ENCODE measurements at places on chromosomes 7 and 10. TPM values are rescaled to one million over a fixed set of nuclear protein-coding genes. Genes with fewer than 3 reads are reported as not detected.

ASB10 gene
- polyA plus RNA-seq = 3.8 TPM

VPS37D gene
- 2.1 TPM for polyA plus RNA-seq

DNA sequence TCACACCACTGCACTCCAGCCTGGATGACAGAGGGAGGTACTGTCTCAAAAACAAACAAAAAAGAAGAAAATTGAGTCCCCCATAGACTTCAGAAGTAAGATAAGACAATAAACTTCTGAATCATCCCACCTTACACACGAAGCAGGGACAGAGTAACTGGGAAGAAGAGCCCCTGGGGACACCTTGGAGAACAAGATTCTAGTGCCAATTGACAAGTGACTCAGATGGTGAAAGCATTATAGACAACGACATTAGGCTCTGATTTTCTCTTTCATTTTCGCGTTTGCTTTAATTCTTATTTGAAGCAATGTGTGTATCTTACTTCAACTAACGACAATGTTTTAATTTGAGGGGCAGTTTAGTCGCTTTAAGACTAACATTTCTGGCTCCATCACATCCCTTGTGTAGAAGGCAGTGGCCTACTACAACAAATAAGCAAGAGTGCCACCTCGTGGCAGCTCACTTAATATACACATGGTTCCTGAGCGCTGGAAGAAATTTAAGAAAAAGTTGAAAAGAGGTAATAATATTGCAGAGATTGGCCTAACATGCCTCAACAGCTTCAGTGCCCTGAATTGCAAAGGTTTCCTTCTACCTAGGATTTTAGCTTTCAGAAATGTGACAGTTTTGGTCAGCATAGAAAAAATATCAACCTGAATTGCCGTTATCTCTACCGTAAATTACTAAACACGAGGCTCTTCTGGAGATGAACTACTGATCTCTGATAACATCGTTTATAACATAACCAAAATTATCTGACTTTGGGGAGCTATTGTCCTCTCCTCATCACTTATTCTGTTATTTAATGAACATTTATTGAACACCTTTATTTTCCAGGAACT is 36.7 kb downstream of the ASNS start:
- peak; percentile 57 for DNase-seq

- DNase-seq = no peak
Measured at GRCh38 chr7:100607111-100607510, 4.9 kb downstream of the PCOLCE start.

DNA sequence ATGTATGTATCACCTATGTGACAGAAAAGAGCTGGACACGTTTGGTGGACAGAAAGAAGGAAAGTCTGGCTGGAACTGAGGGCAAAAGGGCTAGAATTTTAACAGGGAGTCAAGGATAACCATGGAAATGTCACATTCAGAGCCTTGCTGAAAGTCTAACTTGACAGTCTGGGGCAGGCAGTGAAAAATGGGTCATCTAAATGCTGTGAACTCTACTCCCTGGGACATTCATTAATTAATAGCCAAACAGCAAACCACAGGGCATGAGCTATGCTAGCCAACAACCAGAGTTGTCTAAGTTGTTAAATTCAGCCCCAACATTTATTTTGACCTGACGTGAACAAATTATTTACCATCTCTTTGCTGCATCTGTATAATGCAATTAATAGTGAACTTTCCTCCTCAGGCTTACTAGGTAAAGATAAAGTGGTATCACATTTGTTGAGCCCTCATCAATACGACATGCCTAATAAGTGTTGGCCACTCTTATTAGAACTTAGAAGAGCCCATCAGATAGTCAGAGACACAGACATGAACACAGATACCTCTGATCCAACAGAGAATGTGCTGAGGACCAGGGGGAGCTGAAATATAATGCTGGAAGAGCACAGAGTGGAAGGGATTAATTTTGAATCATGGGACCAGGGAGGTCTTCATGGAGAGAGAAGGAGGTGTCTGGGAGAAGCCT is 109.9 kb downstream of the SORCS1 start:
- DNase-seq = no peak

DNA sequence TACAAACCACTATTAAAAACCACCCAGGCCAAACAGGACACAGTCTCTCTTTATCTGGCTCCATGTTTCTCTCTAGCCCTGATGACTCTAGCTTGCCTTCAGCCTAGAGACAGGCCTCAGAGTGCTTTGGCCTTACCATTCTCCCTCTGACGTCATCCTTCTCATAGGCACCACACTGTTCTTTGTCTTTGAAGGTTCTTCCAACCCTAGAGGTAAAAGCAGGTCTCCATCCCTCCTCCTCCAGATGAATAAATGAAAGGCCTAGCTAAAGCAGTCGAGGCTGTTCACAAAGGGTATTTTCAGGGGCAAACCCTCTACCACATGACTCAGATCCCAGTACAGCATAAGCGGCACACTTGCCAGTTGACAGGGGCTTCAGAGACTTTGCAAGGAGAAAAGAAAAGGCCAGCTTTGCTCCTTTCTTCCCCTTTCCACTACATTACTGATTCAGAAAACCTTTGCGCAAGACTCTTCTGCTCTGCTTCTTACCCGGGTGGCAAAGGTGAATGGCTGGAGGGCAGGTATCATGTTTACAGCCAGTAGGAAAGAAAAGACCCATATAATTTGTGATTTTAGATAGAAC is 14.8 kb downstream of the NFE2L3 start:
- DNase-seq = no peak

ASB15 gene
- polyA plus RNA-seq = 2.0 TPM

INPP5A gene
- 52.6 TPM for polyA plus RNA-seq

- no peak for DNase-seq
Measured at GRCh38 chr7:27647046-27647445, 15.6 kb downstream of the HIBADH start.

- DNase-seq = peak; percentile 32
Measured at GRCh38 chr10:12588091-12588860, 238.9 kb downstream of the CAMK1D start.

DNA sequence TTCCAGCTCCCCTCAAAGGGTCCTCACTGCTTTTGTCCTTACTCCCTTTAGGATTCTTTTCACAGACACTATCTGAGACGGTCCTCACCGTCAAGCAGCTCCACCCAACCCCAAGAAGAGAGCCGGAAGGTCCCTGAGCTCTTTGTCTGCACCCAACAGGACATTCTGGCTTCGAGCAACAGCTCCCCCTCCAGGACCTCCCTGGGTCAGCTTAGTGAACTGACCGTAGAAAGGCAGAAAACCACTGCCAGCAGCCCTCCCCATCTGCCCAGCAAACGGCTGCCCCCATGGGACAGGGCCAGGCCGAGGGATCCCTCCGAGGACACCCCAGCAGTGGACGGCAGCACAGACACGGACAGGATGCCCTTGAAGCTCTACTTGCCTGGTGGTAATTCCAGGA is 19.9 kb downstream of the MINDY4 start:
- no peak for DNase-seq

- DNase-seq = no peak
Measured at GRCh38 chr7:152673897-152674296, 2.0 kb downstream of the XRCC2 start.

GRCh38 chr7:124246262-124246863 is 213.5 kb upstream of the TMEM229A start:
- no peak for DNase-seq

- DNase-seq = no peak
Measured at GRCh38 chr10:60312818-60313588, 76.7 kb downstream of the ANK3 start.

DNA sequence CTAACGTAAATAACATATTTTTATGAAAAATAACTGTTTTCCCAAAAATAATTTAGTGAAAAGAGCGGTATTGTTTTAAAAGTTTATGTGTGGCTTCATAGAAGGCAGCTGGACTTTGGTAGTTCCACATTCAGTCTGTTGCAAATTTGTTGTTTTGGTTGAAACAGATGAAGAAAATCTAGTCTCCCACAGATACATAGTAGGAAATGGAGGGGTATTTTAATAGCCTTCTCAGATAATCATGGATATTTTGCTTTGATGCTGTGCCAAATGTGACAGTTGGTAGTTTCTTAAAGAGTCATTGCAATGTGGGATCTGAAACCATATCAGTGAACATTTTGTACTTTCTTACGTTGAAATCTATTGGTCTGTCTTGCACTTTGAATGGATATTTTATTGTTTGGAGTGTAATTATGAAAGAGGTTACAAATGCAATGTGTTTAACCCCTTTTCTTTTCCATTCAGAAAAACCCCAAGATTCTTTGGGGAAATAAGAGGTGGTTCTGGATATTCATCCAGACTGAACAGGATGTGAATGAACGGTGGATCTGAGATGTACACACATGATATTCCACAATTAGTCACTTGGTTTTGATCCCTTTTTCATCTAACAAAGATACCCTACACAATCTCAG is 10.4 kb downstream of the ZNF365 start:
- no peak for DNase-seq

- DNase-seq = no peak
Measured at GRCh38 chr7:151107882-151108281, 21.6 kb downstream of the AGAP3 start.

KCNH2 gene
- polyA plus RNA-seq = 14.0 TPM

CFAP58 gene
- polyA plus RNA-seq = 0.37 TPM

DNA sequence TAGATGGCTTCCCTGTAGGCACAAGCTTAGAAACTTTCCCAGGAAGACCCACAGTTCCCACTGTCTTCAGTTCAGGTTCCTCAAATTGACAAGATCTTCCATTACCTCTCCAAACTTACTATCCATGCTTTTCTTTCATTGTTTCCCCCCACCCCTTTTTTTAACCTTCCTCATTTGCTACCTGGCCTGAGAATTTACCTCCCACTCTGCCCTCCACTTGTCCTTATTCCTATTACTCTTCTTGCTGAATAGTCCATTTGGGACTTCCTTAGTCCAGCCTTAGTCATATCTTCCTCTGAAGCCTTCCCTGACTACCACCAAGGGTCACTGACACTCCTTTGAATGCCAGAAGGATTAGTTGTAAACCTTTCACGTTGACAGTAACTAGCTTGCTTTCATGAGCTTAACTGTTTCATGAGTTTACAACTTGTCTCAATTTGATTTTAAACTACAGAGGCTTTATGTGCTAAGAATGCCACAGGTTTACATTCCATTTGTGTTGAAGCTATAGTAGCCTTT is 1.2 kb upstream of the CALU start:
- no peak for DNase-seq

DNA sequence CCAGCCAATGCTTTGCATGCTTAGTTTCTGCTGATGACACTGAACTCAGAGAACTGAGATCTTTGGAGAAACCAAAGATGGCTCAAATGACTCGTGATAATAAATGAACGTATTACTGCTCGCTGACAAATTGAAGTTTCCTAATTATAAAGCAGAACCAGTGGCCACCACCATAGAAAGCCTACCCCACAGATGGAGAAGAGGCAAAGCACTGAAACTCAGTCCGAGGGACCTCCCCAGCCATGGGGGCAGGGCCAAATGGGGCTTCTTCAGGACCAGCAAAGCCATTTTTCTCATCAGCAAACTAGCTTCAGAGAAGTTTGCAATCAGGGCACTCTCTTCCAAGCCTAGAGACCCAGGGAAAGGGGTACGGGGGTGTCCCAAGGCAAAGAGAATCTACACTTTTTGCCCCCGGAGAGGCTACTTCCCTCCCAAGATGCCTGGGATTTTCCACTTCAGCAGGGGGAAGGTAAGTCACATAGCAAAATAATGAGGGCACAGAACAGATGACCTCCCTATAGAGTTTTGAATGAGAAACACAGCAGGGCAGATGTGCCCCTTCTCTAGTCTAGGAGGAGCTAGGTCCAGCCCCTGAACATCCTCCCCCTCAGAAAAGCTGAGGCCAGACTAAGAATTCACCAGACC is 4.3 kb upstream of the IL6 start:
- no peak for DNase-seq

PNLIPRP1 gene
- polyA plus RNA-seq = not detected

C10orf62 gene
- not detected for polyA plus RNA-seq

HSPA14 gene
- polyA plus RNA-seq = 13.5 TPM

GRCh38 chr7:82511542-82511941 is 68.0 kb upstream of the CACNA2D1 start:
- no peak for DNase-seq

PRRT4 gene
- polyA plus RNA-seq = 9.3 TPM

GRCh38 chr7:148473703-148474480 is 116.7 kb upstream of the C7orf33 start:
- DNase-seq = no peak

- DNase-seq = no peak
Measured at GRCh38 chr10:71222601-71223346, 10.4 kb downstream of the UNC5B start.

DNA sequence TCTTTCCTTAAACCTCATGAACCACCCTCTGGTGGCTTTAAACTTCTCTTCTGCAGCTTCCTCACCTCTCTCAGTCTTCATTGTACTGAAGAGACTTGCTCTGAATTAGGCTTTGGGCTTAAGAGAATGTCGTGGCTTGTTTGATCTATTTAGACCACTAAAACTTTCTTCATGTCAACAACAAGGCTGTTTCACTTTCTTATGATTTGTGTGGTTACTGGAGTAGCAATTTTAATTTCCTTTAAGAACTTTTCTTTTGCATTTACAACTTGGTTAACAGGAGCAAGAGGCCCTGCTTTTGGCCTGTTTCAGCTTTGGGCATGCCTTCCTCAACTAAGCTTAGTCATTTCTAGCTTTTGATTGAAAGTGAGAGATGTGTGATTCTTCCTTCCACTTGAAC is 38.1 kb upstream of the CDHR3 start:
- no peak for DNase-seq

DNA sequence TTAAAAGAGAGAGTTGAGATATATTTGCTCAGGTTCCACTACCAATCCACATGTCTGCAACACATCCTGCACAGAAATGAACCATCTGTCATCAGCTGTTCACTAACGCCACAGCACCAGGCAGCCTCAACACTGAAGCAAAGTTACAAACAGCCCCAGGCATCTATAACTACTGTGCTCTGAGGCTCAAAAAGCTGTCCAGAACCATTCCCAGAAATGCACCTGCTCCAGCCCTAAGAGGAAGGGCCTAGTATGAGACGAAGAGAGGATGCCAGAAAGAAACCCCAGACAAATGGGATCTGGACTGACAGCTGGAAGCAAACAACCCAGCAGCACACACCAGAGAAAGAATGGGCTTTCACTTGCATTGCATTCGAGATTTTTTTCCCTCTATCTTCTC is 159.3 kb downstream of the ELMO1 start:
- DNase-seq = peak; percentile 65

GRCh38 chr7:23267357-23267756 is 20.8 kb downstream of the GPNMB start:
- no peak for DNase-seq

- DNase-seq = no peak
Measured at GRCh38 chr7:15603124-15603523, 41.3 kb upstream of the AGMO start.

CLDN3 gene
- 0.29 TPM for polyA plus RNA-seq

DNA sequence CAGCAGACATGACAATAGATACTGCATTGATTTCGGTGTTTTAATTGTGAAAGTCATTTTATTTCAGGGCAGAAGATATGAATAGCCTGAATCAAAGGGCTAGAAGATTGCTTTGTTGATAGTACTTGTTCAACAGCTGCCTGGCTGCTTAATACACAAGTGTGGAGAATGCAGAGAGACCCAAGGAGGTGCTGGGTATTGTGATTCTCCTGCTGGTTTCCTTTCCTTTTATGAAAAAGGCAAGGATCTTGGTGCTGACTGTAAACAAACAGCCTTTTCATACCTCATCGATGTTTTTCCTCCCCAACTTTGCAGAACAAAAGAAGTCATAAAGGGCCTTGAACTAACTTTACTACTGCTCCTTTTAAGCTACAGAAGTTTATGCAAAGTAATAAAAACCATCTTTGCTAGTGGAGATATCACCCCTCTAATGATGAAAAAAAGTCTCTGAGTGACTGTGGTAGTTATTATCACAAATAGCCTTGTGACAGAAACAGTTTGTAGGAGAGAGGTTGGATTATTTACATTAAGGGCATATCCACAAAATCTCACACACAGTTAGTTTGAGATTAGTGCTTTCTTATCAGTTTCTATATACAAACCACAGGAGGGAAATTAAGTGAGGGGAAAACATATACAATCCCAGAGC is 800.0 kb downstream of the LRMDA start:
- DNase-seq = no peak

Data from muscle of back (tissue), 13 donors.